Nasal cavity respiratory epithelium epithelial cell of viscerocranial mucosa (primary cell): ENCODE measurements at places on chromosomes 11 and 22. TPM values are rescaled to one million over a fixed set of nuclear protein-coding genes. Genes with fewer than 3 reads are reported as not detected.

Gene ANO5
- 0.07 TPM in 1 of 2 replicates, not detected in the other for total RNA-seq

Gene OR8A1
- not detected in 2 replicates for total RNA-seq

Gene PACS1
- 7.5 and 34.8 TPM in 2 replicates for total RNA-seq

Gene IFITM1
- 5.9 and 7.9 TPM in 2 replicates for total RNA-seq

Gene C11orf86
- not detected in 2 replicates for total RNA-seq

Gene C11orf87
- under 0.01 TPM in 1 of 2 replicates, not detected in the other for total RNA-seq
